ENCODE measurements at places on chromosomes 7 and 10. TPM values are rescaled to one million over a fixed set of nuclear protein-coding genes. Genes with fewer than 3 reads are reported as not detected.

- H3K36me3 ChIP-seq: peaks cover 33% of the 10 kb centered on the region
- no peaks in the 10 kb centered on the region for H3K4me1 ChIP-seq
- no peak overlapping the region for H3K4me3 ChIP-seq
- H3K27me3 ChIP-seq: no peaks in the 10 kb centered on the region
- no peak overlapping the region for H3K27ac ChIP-seq
Observed at GRCh38 chr7:90383861-90384260, 19.4 kb upstream of the CLDN12 start.

DNA sequence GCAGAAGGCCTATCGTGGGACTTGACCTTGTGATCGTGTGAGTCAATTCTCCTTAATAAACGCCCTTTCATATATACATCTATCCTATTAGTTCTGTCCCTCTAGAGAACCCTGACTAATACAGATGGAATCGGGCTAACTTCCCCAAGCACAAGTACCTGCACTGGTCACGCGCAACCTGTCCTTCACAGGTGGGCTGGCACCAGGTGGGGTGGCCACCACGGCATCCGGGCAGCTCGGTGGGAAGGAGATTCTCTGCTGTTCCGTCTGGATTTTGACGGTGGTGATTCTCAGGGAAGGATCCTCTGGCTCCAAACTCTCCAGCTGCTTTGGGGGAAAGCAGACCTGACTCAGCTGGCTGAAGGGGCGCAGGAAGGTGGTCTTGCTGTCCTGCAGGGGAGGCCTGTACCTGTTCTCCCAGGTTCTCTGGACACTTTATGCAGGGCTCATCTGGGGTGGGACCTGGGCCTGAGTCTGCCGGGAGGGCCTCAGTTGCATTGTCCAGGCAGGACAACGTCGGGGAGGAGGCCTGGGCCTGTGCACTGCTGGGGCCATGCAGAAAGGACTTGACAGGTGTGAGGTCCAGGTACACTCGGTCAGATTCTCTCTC is 61.1 kb downstream of the VWA2 start:
- no peak for DNase-seq
- no peak overlapping the region for H3K4me3 ChIP-seq
- peaks cover 7% of the 10 kb centered on the region for H3K4me1 ChIP-seq
- H3K36me3 ChIP-seq: no peaks in the 10 kb centered on the region
- H3K27me3 ChIP-seq: no peaks in the 10 kb centered on the region

DNA sequence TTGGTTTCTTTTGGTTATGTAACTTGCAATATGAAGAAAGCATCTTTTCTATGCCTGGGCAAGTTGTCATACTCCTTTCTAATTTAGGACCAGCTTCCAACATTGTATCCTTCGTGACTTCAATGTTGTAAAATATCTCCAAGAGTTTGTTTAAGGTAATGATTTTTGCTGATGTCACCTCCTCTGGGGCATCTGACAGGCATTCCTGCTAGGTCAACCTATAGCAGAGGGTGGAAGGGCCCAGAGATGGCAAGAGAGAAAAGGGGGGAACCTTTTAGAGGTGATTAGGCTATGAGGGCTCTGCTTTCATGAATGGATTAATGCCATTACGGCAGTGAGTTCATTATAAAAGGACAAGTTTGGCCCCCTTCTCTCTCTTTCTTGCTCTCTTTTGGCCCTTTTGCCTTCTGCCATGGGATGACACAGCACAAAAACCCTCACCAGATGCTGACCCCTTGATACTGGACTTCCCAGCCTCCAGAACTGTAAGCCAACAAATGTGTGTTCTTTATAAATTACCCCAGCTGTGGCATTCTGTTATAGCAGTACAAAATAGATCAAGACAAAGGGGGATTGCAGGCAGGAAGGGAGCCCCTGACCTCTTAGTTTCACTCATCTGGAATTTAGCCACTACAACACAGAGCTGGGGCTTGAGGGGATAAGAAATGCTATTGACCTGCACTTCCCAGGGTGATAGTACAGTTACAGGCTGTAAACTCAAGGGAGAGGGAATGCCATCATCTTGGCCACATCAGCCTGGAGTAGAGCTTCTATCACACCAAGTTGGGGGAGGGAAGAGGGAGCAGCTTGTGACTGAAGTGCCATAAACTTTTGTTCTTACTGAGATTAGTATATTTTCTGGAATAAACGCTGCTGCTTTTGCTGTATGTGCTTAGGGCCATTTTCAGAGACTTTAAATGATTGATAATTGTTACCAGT is 195.9 kb downstream of the CFTR start:
- no peaks in the 10 kb centered on the region for H3K36me3 ChIP-seq
- no peak overlapping the region for H3K4me3 ChIP-seq
- DNase-seq: no peak
- no peaks in the 10 kb centered on the region for H3K27me3 ChIP-seq
- H3K27ac ChIP-seq: no peak overlapping the region
- H3K4me1 ChIP-seq: no peaks in the 10 kb centered on the region

- H3K4me1 ChIP-seq: peaks cover 4% of the 10 kb centered on the region
- no peak for DNase-seq
- no peaks in the 10 kb centered on the region for H3K36me3 ChIP-seq
- H3K27me3 ChIP-seq: no peaks in the 10 kb centered on the region
- no peak overlapping the region for H3K27ac ChIP-seq
- H3K4me3 ChIP-seq: no peak overlapping the region
Observed at GRCh38 chr7:148264933-148265557, 325.5 kb upstream of the C7orf33 start.

- H3K4me3 ChIP-seq: no peak overlapping the region
- H3K36me3 ChIP-seq: no peaks in the 10 kb centered on the region
- H3K27me3 ChIP-seq: no peaks in the 10 kb centered on the region
- no peaks in the 10 kb centered on the region for H3K4me1 ChIP-seq
- H3K27ac ChIP-seq: no peak overlapping the region
Observed at GRCh38 chr10:8273749-8274148, 219.3 kb downstream of the GATA3 start.

- DNase-seq: peak; percentile 64
- no peaks in the 10 kb centered on the region for H3K36me3 ChIP-seq
- H3K27me3 ChIP-seq: no peaks in the 10 kb centered on the region
- no peak overlapping the region for H3K27ac ChIP-seq
Observed at GRCh38 chr10:31101123-31101522, 69.5 kb upstream of the ZNF438 start.

DNA sequence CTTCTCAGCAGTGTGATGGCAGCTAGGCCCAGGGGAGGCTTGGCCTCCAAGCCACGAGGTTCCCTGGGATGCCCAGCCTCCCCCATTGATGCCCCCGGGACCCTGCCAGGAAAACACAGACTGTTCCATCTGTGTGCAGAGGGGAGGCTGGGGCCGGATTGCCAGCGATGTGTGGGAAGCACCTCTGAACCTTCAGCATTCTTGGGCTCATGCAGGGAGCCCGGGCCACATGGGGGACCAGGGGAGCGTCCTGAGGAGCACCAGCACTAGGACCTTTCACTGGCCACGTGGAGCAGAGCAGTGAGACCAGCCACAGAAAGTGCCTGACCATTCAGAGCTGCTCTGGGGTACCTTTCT is 2.6 kb downstream of the IMPDH1 start:
- no peak overlapping the region for H3K27ac ChIP-seq
- no peaks in the 10 kb centered on the region for H3K36me3 ChIP-seq
- no peak for DNase-seq
- H3K4me1 ChIP-seq: peaks cover 59% of the 10 kb centered on the region

- no peaks in the 10 kb centered on the region for H3K4me1 ChIP-seq
- H3K36me3 ChIP-seq: no peaks in the 10 kb centered on the region
- H3K27me3 ChIP-seq: no peaks in the 10 kb centered on the region
- no peak for DNase-seq
- H3K4me3 ChIP-seq: no peak overlapping the region
- H3K27ac ChIP-seq: no peak overlapping the region
Observed at GRCh38 chr10:85532773-85533172, 833.8 kb downstream of the GRID1 start.

- no peaks in the 10 kb centered on the region for H3K4me1 ChIP-seq
- no peak overlapping the region for H3K4me3 ChIP-seq
- H3K27me3 ChIP-seq: no peaks in the 10 kb centered on the region
- H3K27ac ChIP-seq: no peak overlapping the region
Observed at GRCh38 chr10:2604891-2605290, 462.5 kb upstream of the PFKP start.

DNA sequence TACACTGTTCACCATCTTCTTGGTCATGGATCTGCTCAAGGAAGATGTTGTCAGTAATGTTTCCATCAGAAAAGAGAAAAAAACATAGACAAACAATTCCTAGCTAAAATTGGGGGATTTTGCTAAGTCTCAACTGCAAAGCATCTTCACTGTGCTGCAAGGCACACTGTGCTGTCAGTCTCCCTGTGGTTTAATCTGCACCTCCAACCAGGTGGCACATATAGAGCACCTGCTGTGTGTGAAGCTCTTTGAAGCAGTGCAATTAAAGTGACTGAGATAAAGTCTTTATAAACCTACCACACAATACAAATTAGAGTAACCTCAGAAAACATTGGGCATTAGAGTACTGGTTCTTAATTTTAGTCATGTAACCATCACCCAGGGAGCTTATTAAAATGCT is 6.3 kb downstream of the NRAP start:
- no peak for DNase-seq
- H3K4me1 ChIP-seq: no peaks in the 10 kb centered on the region
- H3K4me3 ChIP-seq: no peak overlapping the region
- H3K27ac ChIP-seq: no peak overlapping the region
- H3K27me3 ChIP-seq: no peaks in the 10 kb centered on the region

- H3K4me1 ChIP-seq: no peaks in the 10 kb centered on the region
- no peaks in the 10 kb centered on the region for H3K36me3 ChIP-seq
- H3K27me3 ChIP-seq: no peaks in the 10 kb centered on the region
Observed at GRCh38 chr7:2288503-2288902, 25.7 kb downstream of the SNX8 start.

- no peak overlapping the region for H3K4me3 ChIP-seq
- H3K27me3 ChIP-seq: no peaks in the 10 kb centered on the region
- H3K4me1 ChIP-seq: no peaks in the 10 kb centered on the region
- no peak for DNase-seq
Observed at GRCh38 chr10:49080071-49080470, 35.3 kb downstream of the VSTM4 start.

DNA sequence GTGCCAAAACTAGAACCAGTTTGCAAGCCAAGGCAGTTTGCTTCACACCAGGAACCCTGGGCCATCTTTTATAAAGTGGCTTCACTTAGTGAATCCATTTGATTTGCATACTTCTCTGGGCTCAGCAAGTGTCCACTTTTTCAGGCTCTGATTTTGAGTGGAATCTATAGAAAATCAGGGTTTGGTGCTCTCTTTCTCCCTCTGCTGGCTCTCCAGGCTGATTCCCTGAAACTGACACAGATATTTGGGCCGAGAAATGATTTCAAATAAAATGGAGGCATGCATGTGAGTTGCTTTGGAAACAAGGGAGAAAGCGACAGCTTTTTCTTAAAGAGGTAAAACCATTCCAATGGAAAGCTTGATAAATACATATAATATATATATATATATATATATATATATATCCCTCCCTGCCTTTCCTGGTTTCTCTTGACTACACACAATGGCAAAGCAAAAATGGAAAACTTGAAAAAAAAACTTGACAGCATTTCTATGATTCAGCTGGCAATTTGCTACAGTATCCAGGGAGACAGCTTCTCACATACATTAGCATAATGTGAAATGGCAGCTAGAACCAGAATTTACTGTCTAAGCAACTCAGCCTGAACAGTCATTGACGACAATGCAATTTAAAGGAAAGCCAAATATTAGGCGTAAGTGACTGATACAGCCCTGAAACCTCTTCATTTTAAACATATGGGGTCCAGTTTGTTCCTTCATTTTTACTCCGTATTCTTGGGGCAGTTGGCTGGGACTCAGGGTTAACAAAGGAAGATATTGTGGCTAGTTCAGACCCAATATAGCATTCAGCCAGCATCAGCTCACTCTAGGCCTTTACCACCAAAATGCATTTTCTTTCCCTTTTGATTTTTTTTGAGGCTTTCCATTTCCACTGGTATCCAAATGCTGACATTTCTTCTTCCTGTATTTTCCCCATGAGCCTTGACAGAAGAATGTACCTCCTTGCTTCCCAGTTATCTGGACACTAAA is 188.5 kb downstream of the TMEM178B start:
- no peaks in the 10 kb centered on the region for H3K36me3 ChIP-seq
- H3K4me1 ChIP-seq: no peaks in the 10 kb centered on the region
- no peaks in the 10 kb centered on the region for H3K27me3 ChIP-seq
- H3K27ac ChIP-seq: no peak overlapping the region
- DNase-seq: no peak
- no peak overlapping the region for H3K4me3 ChIP-seq

GRCh38 chr7:2757904-2758672 is 70.1 kb downstream of the AMZ1 start:
- H3K4me1 ChIP-seq: peaks cover 24% of the 10 kb centered on the region
- no peaks in the 10 kb centered on the region for H3K27me3 ChIP-seq
- peak; percentile 3 for DNase-seq
- no peak overlapping the region for H3K27ac ChIP-seq

- no peaks in the 10 kb centered on the region for H3K4me1 ChIP-seq
- no peaks in the 10 kb centered on the region for H3K27me3 ChIP-seq
- DNase-seq: no peak
- no peak overlapping the region for H3K27ac ChIP-seq
Observed at GRCh38 chr7:30815951-30816644, 44.9 kb downstream of the MINDY4 start.

DNA sequence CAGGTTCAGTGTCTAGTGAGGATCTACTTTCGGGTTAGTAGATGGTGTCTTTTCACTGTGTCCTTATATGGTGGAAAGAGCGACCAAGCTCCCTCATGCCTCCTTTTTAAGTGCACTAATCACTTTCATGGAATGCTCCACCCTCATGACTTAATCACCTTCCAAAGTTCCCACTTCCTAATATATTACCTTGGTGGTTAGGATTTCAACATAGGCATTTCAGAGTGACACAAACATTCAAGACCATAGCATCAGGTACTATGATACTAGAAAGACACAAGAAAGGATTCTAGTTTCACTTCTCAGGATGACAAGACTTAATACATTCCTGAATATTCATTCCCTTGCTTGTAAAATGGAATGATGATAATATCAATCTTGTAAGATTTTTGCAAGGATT is 119.1 kb upstream of the FAM3C start:
- H3K36me3 ChIP-seq: no peaks in the 10 kb centered on the region
- no peak for DNase-seq
- H3K4me3 ChIP-seq: no peak overlapping the region

The JAKMIP3 gene
- 0.29 TPM for total RNA-seq

The INSYN2A gene
- not detected for total RNA-seq

The CRPPA gene
- total RNA-seq: 1.3 TPM

The MSMB gene
- not detected for total RNA-seq

Data from CD4-positive, alpha-beta memory T cell (primary cell).